ENCODE measurements at places on chromosomes 5 and 9.

- DNase-seq: no peak
These were observed 183.5 kb downstream of the TRIM32 start for GRCh38 chr9:116870566-116870965.

DNA sequence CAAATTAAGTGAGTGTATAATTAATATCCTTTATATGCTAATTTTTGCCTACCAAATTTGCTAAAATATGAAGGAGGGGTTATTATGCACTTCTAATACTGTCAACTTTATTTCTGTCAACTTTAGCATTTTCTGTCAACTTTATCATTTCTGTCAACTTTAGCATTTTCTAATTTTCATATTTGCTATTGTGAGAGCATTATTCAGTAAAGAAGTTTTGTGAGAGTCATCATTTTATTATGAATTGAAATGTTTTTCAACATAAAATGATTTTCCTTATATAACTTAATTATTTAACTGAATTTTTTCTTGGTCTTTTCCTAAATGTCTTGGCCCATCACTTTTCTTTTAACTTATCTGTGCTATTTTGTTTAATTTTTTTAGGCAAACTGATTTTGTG is 58.2 kb downstream of the FBXO4 start:
- no peak for DNase-seq

- no peak for DNase-seq
These were observed 146.6 kb downstream of the SEC61B start for GRCh38 chr9:99368341-99369326.

DNA sequence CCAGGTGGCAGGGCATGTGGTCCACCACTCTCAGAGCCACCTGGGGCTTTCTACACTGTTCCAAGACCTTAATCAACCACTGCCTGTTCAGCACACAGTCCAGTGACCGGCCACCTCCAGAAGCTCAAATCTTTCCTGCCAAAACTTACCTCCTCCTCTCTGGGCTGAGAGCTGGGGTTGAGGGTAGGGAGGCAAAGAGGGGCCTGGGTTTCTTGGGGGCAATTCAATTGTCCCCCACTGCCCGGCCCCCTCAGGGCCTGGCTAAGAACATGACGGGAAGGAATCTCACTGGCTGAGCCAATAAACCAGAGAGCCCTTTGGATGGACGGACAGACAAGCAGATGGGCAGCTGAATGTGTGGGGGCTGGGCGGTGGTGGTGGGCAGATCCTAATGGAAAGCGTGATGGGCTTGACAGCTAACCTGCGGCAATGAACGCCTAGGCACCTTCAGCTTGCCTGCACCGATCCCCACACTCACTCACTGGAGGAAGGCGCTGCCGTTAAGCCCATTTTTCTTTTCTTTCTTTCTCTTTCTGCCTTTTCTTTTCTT is 5.4 kb downstream of the NR5A1 start:
- no peak for DNase-seq

- DNase-seq: no peak
These were observed 22.0 kb downstream of the GLRX start for GRCh38 chr5:95800553-95800952.

DNA sequence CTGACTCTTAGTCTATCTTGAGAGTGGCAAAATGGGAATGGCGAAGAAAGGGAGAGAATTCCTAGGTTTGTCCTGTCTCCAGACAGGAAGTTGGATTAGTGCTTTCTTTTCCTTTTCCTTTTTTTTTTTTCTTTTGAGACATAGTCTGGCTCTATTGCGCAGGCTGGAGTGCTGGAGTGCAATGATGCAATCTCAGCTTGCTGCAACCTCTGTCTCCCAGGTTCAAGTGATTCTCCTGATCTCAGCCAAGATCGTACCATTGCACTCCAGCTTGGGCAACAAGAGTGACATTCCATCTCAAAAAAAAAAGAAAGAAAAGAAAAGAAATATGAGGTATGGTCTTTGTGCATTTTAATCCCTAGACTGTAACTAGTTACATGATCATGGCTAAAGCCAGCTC is 12.6 kb upstream of the KIF27 start:
- no peak for DNase-seq

- no peak for DNase-seq
These were observed 132.4 kb downstream of the ROR2 start for GRCh38 chr9:91817493-91818224.

DNA sequence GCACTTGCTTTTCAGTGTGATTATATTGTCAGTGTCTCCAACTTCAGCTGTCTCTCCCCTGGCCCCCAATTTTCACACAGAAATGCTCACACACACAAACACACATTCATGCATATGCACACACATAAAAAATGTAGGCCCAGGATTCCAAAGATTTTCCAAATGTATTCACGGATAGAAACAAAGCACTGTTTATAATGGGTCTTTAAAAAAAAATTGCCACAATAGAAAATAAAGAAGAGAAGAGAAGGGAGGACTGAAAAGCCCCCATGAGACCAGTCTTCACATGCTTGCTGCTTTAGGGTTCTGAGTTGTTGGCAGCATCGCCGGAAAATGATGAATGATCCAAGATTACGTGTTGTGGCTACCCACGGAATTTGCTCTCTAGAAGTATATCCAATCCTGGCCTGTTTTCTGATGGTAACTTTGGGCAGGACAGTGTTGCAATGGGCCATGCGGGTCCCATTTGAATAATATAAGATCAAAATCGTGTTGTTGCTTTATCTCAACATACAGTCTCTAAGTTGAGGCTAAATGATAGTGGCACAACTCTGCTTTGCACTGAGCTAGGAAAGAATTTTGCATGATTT is 36.2 kb upstream of the ACO1 start:
- DNase-seq: no peak

- DNase-seq: no peak
These were observed 243.9 kb upstream of the KLF4 start for GRCh38 chr9:107733523-107733894.

DNA sequence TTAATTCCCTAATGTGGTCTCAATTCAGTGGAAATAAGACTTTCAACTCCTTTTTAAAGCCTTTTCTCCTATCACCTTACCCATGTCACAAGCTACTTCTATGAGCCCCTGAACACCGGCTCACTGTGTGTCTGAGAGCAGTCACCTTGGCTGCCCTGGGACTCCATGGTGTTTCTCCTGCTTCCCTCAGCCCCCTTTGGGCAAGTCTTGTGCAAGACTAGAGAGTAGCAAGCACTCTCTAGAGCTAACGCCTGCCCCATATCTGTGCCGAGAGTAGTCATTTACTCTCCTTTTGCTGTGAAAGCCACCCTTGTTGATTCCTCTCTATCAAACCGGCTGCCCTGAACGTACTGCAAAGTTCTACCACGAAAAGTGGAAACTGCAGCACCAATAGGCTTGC is 77.9 kb upstream of the DAB2 start:
- no peak for DNase-seq
